Hematopoietic multipotent progenitor cell treated with erythropoietin and hydrocortisone succinate and interleukin-3 and kit ligand, for 4 days (in vitro differentiated cells): ENCODE measurements at places on chromosomes 16 and 17.

DNA sequence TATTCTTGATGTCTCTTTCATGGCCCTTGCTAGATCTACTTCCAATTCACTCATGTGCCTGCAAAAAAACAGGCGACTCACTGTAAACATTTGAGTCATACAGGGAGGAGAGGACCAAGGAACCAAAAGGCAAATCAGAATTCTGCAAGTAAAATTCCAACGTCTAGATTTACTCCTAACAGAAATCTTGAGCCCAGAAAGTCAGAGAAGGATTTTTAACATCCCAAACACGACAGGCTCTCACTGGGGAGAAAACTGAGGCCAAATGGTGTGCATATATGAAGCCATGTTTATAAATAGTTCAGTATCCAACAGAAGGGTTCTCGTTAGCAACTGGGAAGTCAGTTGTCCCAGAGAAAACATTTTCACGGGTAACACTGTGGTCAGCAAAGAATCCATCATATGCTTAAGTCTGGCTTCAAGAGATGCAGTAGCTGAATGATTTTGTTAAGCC is 40.1 kb downstream of the LITAF start:
- DNase-seq: no peak

DNA sequence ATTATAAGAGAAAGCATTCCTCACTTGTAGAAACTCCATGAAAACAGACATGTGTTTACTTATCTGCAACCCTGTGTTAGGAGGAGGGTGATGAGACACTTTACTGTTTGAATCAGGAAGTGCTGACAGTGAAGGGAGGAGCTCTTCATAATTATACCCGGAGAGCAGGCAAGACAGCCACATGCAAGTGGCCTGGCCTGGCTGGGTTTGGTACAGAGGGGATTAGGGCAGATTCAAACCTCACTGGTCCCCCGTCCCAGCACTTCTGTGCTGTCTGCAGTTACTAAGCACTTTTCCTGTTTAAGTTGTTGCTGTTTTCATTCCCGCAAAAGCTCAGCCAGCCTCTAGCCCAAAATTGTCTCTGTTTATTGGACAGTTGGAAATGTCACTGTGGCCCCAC is 78.5 kb downstream of the WWOX start:
- DNase-seq: peak; percentile 48

DNA sequence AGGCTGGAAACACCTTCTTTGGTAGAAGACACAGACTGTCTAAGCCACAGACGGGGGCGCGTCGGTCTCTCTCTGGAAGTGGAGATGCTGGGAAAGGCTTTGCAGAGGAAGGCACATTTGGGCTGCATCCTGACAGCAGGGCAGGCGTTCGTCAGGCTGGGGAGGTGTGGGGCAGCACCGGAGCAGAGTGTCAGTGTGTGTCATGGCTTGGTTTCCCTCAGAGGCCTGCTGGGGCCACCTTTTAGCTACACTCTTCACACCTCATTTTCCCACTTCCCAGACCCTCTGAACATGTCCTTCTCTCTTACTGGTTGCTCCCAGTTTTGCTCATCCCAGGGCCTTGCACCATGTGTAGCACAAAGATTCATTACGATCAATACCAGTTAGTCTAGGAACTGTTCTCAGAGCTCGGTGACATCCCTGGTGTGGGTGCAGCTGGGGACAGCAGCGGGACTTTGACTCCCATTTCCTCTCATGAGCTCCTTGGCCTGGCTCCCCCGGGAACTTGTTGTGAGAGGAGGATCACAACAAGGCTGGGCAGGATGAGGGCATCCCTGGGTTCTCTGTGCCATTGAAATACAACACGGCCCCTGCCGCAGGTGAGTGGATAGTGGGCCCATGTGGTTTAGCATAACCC is 33.1 kb downstream of the SMARCE1 start:
- DNase-seq: no peak

DNA sequence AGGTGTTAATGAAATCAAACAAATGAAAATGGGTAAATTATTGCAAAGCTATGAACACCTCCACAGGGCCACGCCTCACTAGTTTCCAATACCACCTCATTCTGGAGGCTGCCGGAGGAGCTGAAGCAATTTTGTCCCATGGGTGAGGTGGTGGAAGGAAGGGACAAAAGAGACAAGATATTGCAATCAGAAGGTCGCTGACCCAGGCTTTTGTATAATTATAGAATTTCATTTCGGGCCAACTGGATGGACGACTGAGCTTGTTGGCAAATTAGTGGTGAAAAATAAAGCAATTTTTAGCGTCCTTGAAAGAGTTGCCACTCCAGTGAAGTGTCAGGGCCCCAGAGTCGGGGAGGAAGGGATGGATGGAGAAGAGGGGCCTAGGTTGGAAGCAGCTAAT is 147.9 kb downstream of the CYLD start:
- DNase-seq: no peak

- DNase-seq: no peak
Measured at GRCh38 chr17:75854881-75855309, 240 bp downstream of the WBP2 start.

- no peak for DNase-seq
Measured at GRCh38 chr17:76326306-76326705, 18.2 kb upstream of the QRICH2 start.

DNA sequence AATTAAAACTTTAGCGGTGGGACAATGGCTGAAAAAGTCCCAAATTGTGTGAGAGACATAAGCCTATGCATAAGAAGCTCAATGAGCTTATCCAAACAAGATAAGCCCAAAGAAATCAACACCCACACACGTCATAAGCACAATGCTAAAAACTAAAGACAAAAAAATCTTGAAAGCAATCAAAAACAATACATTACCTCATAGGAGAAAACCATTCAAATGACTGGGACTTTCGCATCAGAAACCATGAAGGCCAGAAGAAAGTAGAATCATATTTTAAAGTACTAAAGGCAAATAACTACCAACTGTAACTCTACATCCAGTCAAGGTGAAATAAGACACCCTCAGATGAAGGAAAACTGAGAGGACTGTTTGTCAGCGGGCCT is 50.2 kb downstream of the ZCCHC14 start:
- DNase-seq: no peak

DNA sequence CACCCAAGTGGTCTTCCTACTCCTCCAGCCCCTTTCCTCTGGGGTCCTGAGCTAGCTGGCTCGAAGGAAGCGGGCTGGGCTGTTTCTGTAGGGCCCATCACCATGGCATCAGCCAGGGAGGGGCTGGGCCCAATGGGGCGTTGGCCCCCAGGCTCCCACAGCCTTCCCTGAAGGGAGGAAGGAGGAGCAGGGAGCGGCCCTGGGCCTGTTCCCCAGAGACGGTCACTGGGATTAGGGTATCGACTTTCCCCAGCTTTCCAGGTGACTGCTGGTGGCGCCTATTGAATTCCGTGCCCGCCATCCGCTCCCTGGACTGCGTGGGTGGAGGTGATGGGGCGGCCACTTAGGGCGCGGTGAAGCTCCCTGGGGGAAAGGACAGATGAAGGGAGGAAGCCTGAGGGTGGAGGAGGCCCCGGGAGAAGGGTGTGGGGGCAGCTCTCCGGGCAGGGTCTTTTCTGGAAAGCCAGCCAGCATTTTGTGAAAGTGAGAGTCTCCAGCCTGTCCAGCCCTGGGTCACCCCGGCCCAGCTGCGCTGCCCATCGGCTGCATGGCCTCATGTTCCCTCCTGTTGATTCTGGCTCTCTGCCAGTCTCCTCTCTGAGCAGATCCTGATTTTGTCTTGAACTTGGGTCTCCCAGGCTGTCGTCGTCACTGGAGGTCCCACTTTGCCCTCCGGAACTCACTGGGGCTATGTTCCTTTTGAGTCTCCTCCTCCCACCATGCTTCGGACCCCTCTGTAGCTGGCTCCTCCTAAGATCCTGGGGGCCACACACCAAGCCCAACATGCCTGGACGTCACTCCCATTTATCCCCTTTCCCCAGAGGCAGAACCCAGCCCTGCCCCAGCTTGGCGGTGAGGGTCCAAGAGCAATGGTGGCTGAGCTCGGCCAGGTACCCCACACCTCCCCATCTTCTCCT is 9.8 kb downstream of the NHERF1 start:
- no peak for DNase-seq

GRCh38 chr16:1485847-1486496 is 2.8 kb downstream of the PTX4 start:
- no peak for DNase-seq

DNA sequence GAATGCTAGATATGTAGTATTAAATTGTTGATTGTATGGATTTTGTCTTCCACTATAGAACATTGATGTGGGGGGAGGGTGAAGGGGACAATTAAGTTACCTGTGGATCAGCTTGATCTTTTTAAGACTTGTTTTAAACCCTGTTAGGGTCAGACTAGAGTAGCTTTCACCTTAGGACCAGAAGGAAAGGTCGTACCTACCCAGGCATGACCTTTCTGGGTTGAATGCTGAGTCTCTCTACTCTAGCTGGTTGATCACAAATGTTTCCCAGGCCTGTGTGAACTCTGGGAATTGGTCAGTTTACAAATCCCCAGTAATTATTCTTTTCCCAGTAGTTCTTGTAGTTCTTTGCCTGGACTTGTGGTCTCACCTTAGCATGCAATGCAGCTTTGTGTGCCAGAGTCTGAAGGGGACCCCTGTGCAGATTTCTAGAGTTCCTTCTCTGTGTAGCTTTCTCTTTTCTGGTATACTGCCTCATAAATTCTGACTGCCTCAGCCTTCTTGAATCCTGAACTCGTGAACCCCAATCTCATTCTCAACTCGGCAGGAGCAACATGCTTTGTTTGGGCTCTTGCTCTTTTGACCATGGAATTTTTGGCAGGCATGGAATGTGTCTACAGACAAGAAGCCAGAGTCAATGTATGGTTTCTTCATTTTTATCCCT is 54.1 kb downstream of the VMP1 start:
- DNase-seq: no peak

GRCh38 chr17:28571361-28572122 is at the start of gene PIGS:
Gene PIGS, minus strand, starts transcription at chr17:28571524. Its CDS starts 28 bp downstream, at chr17:28571496.
- DNase-seq: peak; percentile 98

DNA sequence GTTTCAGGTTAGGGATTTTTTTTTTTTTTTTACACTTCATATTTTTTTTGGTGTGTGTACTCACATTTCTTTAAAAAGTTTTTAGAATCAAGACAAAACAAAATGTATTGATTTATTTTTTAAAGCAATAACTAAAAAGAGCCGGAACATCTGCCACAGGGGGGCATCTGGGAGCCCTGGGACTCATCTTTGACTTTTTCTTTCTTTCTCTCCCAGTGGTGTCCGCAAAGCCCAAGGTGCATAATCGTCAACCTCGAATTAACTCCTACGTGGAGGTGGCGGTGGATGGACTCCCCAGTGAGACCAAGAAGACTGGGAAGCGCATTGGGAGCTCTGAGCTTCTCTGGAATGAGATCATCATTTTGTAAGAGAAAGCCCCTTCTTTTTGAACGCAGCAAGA is 36.3 kb downstream of the WWP2 start:
- DNase-seq: no peak
